ENCODE measurements at places on chromosomes 2 and 18.

DNA sequence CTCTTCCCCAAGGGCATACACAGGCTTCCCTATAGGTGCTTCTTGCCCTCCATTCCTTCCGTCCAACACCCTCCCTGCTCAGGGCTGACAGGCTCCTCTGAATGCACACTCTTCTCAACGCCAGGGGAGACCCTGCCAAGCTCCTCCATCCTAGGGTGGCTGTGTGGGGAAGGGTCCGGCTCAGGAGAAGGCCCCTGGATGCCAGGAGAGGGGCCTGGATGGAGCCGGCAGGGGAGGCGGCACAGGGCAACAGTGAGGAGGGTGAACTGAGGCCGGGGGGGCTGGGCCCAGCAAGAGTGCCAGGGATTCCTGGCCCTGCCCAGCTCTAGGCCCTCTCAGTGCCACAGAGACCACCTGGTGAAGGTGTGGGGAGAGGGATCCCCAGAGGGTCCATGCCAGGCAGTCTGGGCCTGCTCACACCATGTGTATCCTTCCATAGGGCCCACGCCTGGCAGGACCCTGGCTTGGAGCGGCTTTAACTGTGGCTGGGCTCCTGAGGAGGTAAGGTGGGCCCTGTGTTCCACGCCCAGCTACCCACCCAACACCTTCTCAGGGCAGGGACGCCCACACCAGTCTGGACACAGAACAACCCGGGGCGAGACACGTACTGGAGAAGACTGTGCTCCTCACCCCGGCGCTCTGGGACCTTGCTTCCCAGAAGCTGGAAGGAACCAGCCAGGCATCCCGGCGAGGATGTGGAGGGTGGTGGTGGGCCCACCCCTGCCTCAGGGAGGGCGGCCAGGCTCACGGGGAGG, 26.6 kb downstream of the HS6ST1 start:
- DNase-seq = no peak

GRCh38 chr2:47227532-47228279, 72.6 kb upstream of the STPG4 start:
- DNase-seq = no peak

DNA sequence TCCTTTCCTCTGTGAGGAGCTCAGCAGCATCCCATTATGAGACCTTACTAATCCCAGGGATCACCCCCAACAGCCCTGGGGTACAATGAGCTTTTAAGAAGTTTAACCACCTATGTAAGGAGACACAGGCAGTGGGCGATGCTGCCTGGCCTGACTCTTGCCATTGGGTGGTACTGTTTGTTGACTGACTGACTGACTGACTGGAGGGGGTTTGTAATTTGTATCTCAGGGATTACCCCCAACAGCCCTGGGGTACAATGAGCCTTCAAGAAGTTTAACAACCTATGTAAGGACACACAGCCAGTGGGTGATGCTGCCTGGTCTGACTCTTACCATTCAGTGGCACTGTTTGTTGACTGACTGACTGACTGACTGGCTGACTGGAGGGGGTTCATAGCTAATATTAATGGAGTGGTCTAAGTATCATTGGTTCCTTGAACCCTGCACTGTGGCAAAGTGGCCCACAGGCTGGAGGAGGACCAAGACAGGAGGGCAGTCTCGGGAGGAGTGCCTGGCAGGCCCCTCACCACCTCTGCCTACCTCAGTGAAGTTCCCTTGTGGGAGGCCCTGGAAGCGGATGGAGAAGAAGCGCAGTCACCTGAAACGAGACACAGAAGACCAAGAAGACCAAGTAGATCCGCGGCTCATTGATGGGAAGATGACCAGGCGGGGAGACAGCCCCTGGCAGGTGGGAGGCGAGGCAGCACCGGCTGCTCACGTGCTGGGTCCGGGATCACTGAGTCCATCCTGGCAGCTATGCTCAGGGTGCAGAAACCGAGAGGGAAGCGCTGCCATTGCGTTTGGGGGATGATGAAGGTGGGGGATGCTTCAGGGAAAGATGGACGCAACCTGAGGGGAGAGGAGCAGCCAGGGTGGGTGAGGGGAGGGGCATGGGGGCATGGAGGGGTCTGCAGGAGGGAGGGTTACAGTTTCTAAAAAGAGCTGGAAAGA, 7.6 kb downstream of the PROC start:
- no peak for DNase-seq

DNA sequence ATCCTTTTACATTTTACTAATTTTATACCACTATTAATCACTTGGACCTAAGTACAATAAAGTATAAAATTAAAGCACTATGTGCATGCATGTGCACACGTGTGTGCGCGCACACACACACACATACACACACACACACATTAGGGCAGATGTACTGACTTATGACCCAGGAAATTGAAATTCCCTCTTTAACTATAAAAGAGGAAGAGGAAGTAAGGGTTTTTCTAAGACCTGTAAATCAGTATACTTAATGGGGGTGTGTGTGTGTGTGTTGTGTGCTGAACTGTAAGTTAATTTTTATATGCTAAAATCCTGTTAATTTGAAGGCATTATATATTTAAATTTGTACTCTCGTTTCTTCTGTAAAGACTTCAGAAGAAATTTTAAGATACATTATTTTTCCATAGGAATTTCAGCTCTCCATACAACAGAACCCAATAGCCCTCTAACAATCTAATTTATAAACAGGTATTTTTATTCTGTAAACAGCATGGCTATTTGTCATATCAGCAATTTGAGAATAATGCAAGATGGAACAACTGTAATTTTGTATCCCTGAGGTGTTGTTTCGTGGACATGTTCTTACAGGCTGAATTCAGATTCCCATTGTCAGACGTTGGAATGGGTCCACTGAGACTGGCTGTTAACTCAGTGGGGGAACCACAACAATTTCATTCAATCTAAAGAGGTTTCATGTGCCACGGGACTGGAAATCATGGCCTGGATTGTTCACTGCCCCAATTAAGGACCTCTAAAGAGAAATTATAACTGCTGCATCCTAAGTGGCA, 90.9 kb downstream of the PLA2R1 start:
- DNase-seq = no peak

DNA sequence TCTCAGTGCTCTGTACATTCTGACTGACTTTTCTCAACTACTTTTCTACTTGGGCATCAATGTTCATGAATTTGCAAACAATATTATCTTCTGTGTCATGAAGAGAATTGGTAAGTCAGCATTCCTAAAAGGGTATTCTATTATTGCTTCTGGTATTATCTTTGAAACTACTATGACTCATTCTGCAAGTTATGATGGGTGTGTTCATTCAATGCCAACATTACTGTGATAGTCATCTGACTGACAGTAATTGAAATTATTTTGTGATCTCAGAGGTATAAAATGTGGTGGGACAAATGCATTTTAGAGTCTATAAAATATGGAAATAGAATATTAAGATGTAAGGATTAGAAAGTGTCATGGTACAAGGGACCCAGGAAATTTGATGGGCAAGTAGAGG, 736.0 kb upstream of the CELF4 start:
- no peak for DNase-seq

DNA sequence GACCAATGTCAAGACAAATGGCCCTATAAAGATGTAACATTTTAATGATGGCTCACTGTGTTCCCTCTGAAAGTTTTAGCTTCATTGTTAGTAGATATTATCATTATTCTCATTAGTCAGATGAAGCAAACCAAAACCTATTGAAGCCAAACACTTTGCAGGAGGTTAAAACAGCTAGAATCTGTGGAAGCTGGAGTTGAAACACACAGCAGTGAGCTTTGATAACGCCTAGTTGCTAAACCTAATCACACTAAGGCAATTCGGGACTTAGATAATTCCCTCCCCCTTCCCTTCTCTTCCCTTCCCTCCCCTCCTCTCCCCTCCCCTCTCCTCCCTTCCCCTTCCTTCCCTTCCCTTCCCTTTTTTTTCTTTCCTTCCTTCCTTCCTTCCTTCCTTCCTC, 165.7 kb downstream of the TRIB2 start:
- DNase-seq = no peak

GRCh38 chr2:83990636-83991035, 468.4 kb downstream of the SUCLG1 start:
- no peak for DNase-seq

GRCh38 chr2:18771212-18771611, 181.8 kb upstream of the NT5C1B start:
- DNase-seq = no peak

- DNase-seq = no peak
Measured at GRCh38 chr2:20698916-20699613, 32.1 kb downstream of the GDF7 start.

DNA sequence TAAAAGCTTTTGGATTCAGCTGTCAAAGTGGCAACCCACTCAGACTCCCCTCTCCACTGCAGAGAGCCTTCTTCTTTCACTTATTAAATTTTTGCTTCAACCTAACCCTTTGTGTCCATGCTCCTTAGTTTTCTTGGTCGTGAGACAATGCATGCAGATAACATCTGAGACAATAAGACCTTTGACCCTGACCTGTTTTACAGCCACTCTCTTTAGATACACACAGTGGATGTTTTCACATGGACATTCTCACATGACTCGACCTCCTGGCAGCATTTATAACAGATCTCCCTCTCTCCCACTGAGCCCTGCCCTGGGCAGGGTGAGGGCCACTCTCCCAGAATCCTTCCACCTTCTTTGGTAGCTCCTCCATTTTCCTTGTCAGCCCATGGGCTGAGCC, 30.4 kb upstream of the IL36G start:
- no peak for DNase-seq

DNA sequence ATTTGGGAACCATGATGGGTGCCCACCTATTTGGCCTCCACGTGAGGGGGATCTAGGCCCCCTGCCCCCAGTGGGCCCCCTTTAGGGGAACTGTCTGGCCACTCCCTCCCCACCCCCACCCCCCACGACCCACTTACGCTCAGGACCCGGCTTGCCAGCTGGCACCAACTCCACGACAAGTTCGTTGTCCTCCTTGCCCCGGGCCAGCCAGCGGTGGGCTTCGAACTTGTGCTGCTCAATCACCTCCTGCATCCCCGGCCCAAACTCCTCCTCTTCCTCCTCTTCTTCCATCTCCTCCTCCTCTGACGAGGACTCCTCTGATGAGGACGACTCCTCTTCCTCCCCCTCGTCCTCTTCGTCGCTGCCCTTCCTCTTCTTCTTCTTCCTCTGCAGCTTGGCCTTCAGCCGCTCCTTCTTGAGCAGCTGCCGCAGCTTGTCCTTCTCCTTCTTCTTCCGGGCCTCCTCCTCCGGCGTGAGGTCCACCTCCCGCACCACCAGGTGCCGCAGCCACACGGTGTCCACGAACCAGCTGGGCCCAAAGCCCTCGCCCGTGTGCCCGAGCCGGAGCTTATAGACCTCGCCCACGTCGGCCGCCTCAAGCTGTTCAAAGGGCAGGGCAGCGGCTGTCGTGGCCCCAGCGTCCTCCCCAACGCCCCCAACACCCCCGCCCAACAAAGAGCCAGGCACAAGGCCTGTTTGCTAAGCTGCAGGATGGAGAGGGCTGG, 96.9 kb downstream of the LOXHD1 start:
- DNase-seq = no peak

DNA sequence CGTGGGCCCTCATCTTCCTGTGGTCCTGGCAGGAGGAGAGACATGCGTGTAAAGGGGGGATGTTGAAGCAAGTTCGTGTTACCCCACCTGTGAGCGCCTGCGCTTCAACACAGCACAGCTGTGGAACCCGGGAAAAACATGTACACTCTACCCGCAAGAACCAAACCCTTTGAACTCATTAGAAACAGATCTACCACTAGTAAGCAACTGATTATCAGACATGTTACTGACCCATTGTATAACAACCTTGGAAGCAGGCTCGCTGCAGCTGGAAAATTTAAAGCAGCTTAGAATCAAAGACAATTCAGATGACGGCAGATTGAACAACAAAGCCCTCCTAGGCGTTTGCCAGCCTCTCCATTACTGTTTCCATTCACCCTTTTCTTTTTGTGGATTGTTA, 771.7 kb upstream of the SALL3 start:
- DNase-seq = no peak

DNA sequence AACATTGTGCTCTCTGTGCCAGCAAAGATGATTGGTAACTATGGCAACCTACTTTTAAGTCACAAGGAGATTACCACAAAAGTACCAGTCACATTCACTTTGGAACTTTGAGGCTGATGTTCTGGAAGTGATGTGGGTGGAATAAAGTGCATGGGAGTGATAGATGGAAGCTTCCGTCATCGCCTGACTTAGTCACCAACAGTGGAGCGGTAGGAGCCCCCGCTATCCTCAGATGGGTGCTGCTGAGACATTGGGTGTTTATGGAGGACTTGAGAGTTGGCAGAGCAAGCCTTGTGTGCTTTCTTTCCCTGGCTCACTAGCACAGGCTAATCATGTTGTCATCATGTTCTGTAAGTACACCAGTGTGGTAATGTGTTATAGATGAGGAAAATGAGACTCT, 4.6 kb downstream of the PPP1R7 start:
- DNase-seq = no peak

DNA sequence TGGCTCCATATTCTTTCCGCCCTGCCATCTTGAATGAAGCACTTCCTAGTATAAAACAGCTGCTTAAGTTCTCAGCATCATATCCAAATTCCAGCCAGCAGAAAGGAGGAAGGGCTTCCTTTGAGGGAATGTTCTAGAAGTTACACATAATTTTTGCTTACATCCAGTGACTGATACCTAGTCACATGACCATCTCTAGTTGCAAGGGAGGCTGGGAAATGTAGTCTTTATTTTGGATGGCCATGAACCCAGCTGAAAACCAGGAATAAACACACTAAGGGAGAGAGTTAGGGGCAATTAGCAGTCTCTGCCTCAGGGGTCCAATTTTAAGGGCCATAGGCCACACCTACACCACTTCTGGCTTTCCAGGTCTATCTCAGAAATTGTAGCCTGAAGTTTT, 57.8 kb upstream of the LMAN1 start:
- DNase-seq = no peak

GRCh38 chr2:55365303-55365702, 54.4 kb downstream of the CCDC88A start:
- DNase-seq = no peak

- no peak for DNase-seq
Measured at GRCh38 chr2:16763056-16763455, 97.4 kb upstream of the CYRIA start.

Data from WTC11 (cell line).